PC-3 (cell line): ENCODE measurements at places on chromosomes 7 and 10. TPM values are rescaled to one million over a fixed set of nuclear protein-coding genes. Genes with fewer than 3 reads are reported as not detected.

Gene GJD4
- total RNA-seq, result 0.33 and 0.58 TPM in 2 replicates

Gene TACC2
- total RNA-seq, result 27.9 and 31.7 TPM in 2 replicates

DNA sequence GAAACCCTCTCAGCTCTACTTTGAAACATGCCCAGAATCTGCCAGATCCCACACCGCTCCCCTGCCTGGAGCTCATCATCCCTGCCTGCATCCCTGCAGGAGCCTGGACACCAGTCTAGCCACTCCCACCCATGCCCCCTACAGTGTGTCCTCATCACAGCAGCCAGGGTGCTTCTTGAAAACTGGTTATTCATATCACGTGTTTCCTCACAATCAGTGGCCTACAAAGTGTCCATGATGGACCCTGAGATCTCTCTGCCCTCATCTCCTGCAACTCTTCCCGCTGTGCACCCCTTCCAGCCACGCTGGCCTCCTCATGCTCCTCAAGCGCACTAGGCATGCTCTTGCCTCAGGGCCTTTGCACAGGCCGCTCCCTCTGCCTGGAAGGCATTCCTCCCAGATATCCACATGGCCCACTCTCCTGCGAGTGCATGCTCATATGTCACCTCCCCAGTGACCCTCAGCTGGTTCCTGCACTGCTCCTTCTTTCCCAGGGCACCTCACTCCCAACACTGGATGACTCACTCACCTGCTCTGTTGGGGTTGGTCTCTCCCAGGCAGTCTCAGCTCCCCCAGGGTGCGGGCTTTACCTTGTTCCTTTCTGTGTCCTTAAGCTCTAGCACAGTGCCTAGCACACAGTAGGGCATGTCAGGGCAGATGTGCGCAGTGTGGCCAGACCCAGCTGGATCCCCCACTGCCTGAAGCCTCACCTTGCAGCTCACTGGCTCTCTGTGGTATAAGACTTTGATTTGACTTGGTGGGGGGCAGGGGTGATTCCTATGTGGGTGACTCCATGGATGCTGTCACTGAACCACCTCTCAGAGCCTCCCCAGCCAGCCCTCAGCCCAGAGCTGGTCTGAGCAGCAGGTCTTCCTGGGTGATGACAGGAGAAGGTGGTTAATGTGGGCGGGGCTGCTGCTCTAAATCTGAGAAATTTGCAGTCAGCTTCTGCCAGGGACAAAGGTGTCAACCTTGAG lies 37.3 kb downstream of the CDH23 start:
- no peaks in the 10 kb centered on the region for H3K4me1 ChIP-seq
- H3K27ac ChIP-seq, result no peak overlapping the region
- no peaks in the 10 kb centered on the region for H3K27me3 ChIP-seq
- H3K4me3 ChIP-seq, result no peak overlapping the region

DNA sequence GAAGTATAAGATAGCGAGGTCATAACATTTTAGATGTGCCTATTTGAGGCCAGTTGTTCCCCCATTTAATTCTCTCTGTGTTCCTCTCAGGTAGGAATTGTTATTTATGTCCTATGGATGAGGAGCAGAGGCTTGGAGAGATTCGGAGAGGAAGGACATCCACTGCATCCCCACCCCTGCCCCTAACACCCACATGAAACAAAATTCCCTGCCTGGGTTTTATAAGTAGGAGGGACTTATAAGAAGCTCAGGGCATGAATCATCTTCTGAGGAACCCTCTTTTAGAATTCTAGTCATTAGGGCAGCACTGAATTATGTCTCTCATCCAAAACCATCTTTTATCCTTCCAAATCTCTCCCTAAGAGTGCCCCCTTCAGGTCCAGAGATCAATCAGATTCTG lies 5.0 kb downstream of the CHAT start:
- H3K27me3 ChIP-seq, result peaks cover 96% of the 10 kb centered on the region
- no peak overlapping the region for H3K27ac ChIP-seq
- no peaks in the 10 kb centered on the region for H3K4me1 ChIP-seq

DNA sequence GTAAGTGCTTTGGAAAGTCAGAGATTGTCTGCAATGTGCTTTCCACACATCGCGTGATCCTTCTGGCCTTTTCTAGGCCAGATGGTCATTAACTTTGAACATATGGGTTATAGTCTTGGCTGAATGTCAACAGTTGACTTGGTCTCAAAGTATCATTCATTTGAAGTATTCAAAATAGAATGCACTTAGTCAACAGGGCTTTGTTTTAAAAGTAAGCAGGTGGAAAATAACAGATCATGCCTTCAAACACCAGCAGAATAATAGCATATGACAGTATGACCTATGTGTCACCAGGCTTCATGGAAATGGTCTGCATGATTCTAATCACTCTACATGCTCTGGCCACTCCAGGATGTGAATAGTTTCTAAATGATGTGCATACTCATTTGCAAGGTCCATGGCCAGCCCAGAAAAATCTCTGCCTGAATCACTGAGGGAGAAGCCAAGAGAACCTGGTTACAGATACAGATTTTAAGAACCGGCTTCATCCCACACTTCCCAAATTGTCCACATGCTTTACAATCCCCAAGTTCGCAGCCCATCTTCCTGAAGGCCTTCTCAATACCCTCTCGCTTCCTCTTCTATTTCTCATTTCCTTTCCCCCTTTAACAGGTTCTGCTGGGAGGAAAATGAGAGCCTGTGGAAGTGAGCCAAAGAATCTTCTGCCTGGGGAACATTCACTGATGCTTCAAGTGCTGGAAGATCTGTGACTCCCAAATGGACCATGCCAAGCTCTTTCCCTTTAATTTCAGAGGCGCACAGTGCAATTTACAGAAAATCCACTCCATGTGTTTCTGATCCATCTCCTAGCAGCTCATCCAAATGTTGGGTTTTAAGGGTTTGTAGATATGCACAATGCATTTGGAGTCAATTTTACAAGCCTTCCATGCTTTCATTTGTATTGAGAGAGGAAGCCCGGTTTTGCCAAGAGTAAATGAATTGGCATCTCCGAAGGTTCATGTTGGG lies 122.8 kb upstream of the GDF10 start:
- peaks cover 10% of the 10 kb centered on the region; the same call in 1 of the 2 replicates for H3K27me3 ChIP-seq
- no peaks in the 10 kb centered on the region for H3K4me1 ChIP-seq
- DNase-seq, result no peak

DNA sequence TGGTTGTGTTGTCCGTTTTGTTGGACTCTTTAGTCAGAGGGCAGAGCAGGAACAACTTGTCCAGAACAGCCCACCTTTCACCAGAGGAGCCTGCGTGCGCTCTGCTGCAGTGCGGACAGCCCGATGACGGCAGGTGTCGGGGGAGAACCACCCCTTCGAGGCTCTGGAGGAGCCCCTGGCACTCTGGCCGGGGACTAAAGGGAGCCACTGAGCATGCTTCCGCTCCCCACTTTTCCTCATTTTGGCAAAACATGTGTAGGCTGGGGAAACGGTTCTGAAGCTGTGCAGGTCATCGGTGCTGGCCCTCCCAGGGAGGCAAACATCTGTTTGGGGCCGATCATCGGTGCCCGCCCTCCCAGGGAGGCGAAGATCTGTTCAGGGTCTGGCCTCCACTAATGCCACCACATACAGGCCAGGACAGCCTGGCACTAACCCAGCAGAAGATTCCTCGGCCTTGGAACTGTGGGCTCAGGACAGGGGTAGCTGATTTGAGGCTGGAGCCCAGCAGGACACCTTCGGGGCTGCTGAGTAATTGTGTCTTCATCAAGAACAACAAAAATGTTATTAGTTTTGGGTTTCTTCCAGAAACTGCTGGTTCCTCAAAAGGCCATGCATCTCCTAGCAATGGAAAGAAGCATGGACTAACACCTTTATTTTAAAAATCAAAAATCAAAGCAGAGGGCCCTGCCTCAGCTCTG lies 124.4 kb upstream of the TCERG1L start:
- peaks cover 63% of the 10 kb centered on the region for H3K27me3 ChIP-seq
- no peak overlapping the region for H3K4me3 ChIP-seq

DNA sequence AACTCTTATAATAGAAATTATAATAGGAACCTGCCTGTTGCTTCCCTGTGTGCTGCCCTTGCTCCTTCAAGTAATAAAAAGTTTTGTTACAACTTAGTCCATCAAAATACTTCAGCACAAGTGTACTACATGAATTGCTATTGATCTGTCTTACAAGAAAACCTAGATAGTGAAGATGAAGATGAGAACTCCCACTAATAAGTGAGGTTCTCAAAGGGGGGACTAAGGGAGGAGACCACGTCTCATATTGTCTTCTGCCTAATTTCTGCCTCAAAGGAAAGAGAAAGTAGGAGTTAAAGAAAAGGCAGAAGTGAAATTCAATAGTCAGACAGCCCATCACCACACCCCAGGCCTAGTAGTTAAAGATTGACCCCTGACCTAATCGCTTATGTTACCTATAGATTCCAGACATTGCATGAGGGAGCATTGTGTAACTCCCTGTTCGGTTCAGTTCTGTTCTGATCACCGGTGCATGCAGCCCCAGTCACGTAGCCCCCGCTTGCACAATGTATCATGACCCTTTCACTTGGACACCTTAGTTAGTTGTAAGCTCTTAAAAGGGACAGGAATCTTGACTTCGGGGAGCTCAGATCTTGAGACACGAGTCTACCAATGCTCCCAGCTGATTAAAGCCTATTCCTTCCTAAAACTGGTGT lies 18.2 kb upstream of the CHST3 start:
- H3K4me1 ChIP-seq, result no peaks in the 10 kb centered on the region; the same call in 1 of the 2 replicates
- DNase-seq, result no peak
- H3K4me3 ChIP-seq, result no peak overlapping the region
- H3K36me3 ChIP-seq, result no peaks in the 10 kb centered on the region

DNA sequence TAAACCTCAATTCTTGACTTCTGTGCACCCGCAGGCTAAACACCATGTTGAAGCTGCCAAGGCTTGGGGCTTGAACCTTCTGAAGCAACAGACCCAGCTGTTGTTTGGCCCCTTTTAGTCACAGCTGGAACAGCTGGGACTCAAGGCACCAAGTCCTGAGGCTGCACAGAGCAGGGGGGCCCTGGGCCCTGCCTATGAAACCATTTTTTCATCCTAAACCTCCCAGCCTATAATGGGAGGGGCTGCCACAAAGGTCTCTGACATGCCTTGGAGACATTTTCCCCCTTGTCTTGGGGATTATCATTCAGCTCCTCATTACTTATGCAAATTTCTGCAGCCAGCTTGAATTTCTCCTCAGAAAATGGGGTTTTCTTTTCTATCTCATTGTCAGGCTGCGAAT lies 31.8 kb downstream of the LMBR1 start:
- no peaks in the 10 kb centered on the region for H3K27me3 ChIP-seq
- no peak overlapping the region for H3K4me3 ChIP-seq
- no peak overlapping the region for H3K27ac ChIP-seq

DNA sequence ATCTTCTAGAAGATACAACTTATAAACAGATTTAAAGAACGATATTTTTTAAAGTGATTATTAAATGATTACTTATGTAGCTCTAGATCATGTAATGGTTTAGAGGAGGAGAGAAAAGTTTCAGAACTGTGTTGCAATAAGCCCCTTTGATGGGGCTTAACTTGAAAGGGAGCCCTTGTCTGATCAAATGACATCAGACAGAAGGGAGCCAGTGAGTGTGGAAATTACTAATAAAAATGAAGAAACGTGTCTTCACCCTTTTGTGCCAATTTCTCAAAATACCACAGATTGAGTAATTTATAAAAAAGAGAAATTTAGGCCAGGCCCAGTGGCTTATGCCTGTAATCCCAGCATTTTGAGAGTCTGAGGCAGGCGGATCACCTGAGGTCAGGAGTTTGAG lies 318.2 kb downstream of the EXOC4 start:
- H3K27ac ChIP-seq, result no peak overlapping the region
- H3K36me3 ChIP-seq, result no peaks in the 10 kb centered on the region
- peaks cover 34% of the 10 kb centered on the region for H3K4me1 ChIP-seq
- no peak for DNase-seq
- H3K27me3 ChIP-seq, result no peaks in the 10 kb centered on the region
- no peak overlapping the region for H3K4me3 ChIP-seq

- no peaks in the 10 kb centered on the region; the same call in 1 of the 2 replicates for H3K4me1 ChIP-seq
- DNase-seq, result no peak
- H3K27me3 ChIP-seq, result no peaks in the 10 kb centered on the region
- no peaks in the 10 kb centered on the region for H3K36me3 ChIP-seq
These were observed 46.1 kb upstream of the FMC1 start for GRCh38 chr7:139294951-139295575.

- H3K27ac ChIP-seq, result no peak overlapping the region
- no peaks in the 10 kb centered on the region for H3K36me3 ChIP-seq
These were observed 508.3 kb downstream of the SORCS3 start for GRCh38 chr10:105149371-105149891.

DNA sequence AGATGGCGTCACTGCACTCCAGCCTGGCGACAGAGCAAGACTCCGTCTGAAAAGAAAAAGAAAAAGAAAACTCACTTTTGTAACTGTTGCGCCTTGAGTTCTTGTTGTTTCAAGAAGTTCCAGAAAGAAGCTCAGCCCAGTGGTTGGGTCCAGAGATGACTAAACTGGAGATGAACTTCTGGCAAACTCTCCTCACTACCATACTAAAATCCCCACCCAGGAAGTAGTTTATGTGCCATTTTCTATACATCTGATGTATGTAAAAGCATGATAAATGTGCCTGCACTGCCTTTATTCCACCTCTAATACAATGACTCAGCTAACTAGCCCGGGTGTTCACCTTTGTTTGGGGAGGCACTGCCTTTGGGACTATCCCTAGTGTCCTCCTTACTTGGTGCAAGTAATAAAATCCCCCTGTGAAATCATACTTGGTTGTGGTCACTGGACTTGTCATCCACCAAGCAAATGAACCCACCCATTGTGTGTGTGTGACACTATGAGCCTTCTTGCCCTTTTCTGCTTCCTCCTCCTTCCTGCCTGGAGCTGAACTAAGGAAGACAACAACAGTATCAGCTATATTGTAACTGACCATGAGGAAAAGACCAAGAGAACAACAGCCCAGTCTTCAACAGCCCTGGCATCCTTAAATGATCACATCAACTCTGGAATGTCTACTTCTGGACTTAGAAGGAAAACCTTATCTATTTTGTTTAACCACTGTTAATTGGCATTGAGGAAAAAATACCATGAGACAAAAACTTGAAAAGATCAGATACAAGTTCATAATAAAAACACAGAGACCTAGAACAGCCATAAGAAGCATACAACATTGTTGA lies 33.6 kb downstream of the JMJD1C start:
- H3K4me1 ChIP-seq, result peaks cover 65% of the 10 kb centered on the region
- no peaks in the 10 kb centered on the region for H3K36me3 ChIP-seq
- peak overlapping the region; percentile 71 for H3K27ac ChIP-seq
- no peaks in the 10 kb centered on the region for H3K27me3 ChIP-seq
- no peak overlapping the region for H3K4me3 ChIP-seq

- H3K36me3 ChIP-seq, result peaks cover 31% of the 10 kb centered on the region
- no peak overlapping the region for H3K27ac ChIP-seq
- no peak for DNase-seq
- peaks cover 26% of the 10 kb centered on the region for H3K4me1 ChIP-seq
- H3K27me3 ChIP-seq, result no peaks in the 10 kb centered on the region
These were observed 3.7 kb upstream of the PRKAR1B start for GRCh38 chr7:730501-731439.
